ENCODE measurements at places on chromosomes 11 and 22. TPM values are rescaled to one million over a fixed set of nuclear protein-coding genes. Genes with fewer than 3 reads are reported as not detected.

RAPSN gene
- total RNA-seq, result 0.16 TPM

DNA sequence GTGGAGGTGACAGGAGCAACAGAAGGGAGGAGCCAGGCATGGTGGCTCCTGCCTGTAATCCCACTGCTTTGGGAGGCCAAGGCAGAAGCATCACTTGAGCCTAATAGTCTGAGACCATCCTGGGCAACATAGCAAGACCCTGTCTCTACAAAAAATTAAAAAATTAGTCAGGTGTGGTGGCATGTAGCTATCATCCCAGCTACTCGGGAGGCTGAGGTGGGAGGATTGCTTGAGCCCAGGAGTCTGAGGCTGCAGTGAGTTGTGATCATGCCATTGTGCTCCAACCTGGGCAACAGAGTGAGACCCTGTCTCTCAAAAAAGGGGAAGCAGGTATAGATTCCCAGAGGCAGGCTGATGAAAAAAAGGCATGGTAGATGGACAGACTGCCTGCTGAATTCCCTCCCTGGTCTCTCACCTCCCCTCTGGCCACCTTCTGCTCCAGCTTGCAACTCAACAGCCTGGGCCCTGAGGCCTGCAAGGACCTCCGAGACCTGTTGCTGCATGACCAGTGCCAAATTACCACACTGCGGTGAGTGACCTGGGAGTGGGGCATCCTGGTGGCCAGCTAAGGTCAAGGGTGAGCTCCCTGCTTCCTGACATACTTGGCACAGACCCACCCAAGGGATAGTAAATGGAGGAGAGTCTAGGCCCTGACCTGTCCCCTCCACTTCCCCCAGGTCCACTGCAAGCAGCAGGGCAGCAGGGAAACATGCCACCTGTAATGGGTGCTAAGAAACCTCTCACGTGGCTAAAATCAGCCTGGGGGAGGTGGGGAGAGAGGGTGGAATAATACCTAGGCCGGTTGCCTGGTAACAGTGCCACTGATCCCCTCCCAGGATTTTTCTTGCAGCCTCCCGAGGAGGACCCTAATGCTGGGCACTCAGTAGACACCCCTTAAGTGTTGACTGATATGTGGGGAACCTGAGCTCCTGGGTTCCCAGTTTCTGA is 4.3 kb upstream of the NHERF4 start:
- peaks cover 12% of the 10 kb centered on the region for H3K4me1 ChIP-seq
- H3K4me3 ChIP-seq, result no peak overlapping the region
- no peak overlapping the region for H3K27ac ChIP-seq
- DNase-seq, result no peak
- H3K27me3 ChIP-seq, result no peaks in the 10 kb centered on the region
- H3K36me3 ChIP-seq, result peaks cover 4% of the 10 kb centered on the region

OR51E2 gene
- total RNA-seq, result not detected

- no peaks in the 10 kb centered on the region for H3K4me1 ChIP-seq
- H3K36me3 ChIP-seq, result no peaks in the 10 kb centered on the region
- no peak overlapping the region for H3K4me3 ChIP-seq
- DNase-seq, result no peak
Measured at GRCh38 chr11:106917973-106918372, 100.3 kb downstream of the GUCY1A2 start.

DNA sequence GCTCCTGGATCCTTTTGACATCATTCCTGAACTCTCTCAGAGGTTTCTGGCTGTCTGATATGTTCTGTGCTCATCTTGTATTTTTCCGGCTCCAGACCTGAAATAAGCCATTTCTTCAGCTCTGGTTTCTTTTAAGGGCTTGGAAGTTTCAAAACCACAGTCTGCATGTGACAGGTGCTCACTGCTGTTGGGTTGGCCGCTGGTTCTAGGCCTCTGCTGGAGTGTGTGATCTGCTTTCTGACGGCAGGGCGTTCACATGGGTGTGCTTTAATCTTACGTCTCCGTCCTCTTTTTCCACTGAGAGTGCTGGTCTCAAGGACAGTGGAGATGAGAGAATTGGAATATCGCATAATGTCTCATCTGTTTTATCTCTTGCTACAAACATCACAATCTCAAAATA is 10.3 kb downstream of the ZBED4 start:
- peak overlapping the region; percentile 50 for H3K27ac ChIP-seq
- no peak overlapping the region for H3K4me3 ChIP-seq
- H3K27me3 ChIP-seq, result no peaks in the 10 kb centered on the region

CHCHD10 gene
- 155 TPM for total RNA-seq

- no peak overlapping the region for H3K4me3 ChIP-seq
- no peak overlapping the region for H3K27ac ChIP-seq
- H3K4me1 ChIP-seq, result no peaks in the 10 kb centered on the region
- H3K27me3 ChIP-seq, result no peaks in the 10 kb centered on the region
Measured at GRCh38 chr22:33302049-33302545, 243.9 kb upstream of the SYN3 start.

- no peak overlapping the region for H3K27ac ChIP-seq
- H3K4me3 ChIP-seq, result no peak overlapping the region
- no peak for DNase-seq
- peaks cover 6% of the 10 kb centered on the region for H3K27me3 ChIP-seq
- H3K36me3 ChIP-seq, result no peaks in the 10 kb centered on the region
Measured at GRCh38 chr11:1682225-1682905, 14.6 kb upstream of the KRTAP5-6 start.

GRCh38 chr22:23187211-23187610 is 6.9 kb downstream of the BCR start:
- no peak for DNase-seq
- no peak overlapping the region for H3K4me3 ChIP-seq
- no peaks in the 10 kb centered on the region for H3K27me3 ChIP-seq
- no peak overlapping the region for H3K27ac ChIP-seq
- peaks cover 30% of the 10 kb centered on the region for H3K4me1 ChIP-seq

DNA sequence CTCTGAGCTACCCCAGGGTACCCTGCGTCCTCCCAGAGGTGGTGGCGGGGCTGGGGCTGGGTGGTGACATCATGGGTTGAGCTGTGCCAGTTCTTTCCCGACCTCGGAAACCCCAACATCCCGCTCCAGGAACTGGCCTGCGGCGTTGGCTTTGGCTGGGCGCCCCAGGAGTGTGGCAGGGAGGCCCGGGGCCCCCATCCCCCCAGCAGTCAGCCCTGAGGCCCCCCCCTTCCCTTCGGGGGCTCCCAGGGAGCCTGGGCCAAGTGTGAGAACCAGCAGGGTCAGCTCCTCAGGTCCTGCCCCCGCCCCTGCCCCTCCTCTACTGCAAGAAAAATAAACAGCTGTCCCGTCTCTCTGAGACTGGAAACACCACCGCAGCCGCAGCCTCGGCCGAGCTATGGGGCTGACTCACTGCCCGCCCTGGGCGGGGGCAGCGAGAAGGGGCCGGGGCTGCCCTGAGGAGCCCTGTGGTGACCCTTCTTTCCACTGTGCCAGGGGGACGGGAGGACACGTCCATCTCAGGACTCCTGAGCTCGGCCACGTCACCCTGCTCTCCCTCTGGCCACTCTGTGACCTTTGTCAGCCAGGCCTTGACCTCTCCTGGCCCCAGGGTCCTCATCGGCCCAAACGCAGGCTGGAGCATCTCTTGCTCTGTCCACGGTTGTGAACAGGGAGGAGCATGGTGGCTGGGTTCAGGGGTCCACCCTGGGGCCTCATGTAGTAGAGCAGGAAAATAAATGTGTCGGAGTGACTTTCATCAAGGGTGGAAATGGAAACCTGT is 73.4 kb downstream of the WNT7B start:
- no peak for DNase-seq
- no peak overlapping the region for H3K4me3 ChIP-seq
- H3K27ac ChIP-seq, result no peak overlapping the region
- H3K4me1 ChIP-seq, result no peaks in the 10 kb centered on the region
- no peaks in the 10 kb centered on the region for H3K36me3 ChIP-seq

DNA sequence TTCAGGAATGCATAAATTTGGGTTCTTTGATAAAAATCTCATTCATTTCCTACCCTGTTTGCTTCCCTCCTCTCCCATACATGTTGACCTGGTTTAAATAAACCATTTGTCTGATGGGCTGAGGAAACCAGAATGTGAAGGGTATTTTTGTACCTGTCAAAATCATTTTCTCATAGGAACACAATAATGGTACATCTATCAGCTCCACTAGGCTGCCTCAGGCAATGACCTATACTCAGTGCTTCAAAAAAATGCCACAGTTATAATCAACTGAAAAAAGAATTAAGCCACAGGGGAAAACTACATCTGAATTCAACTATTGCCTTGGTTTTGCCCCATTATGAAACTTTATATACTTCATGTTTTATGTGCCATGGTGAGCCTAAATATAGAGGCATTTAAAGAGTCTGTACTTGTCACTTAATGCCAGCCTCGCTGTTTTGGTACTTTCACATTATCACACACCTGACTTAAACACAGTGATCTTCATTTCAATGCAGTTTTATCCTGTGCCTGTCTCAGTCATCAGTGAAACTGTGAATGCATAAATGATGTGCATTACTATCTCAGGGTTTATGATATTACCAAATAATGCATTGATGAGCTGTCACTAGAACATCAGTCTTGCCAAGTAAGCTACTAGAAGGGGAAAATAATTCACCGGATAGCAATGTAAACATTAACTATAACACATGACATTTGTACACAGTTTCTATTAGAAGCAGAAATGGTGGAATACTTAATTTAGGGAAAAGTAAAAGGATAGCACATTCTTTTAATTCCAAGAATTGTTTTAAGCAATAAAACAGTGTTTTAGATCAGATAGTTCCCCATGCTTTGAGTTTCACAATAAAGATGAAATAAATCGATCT is 92.7 kb downstream of the MSANTD4 start:
- no peak overlapping the region for H3K27ac ChIP-seq
- no peak overlapping the region for H3K4me3 ChIP-seq
- no peaks in the 10 kb centered on the region for H3K36me3 ChIP-seq
- H3K4me1 ChIP-seq, result no peaks in the 10 kb centered on the region
- no peak for DNase-seq

GRCh38 chr11:43699870-43700269 is 19.3 kb downstream of the HSD17B12 start:
- no peaks in the 10 kb centered on the region for H3K27me3 ChIP-seq
- DNase-seq, result no peak
- H3K4me1 ChIP-seq, result no peaks in the 10 kb centered on the region
- H3K36me3 ChIP-seq, result peaks cover 32% of the 10 kb centered on the region
- no peak overlapping the region for H3K4me3 ChIP-seq

FLRT1 gene
- not detected for total RNA-seq

ALKBH3 gene
- 35.4 TPM for total RNA-seq

OR52I1 gene
- total RNA-seq, result not detected

GRCh38 chr22:22877523-22878210 is 9.9 kb upstream of the IGLL5 start:
- H3K4me1 ChIP-seq, result no peaks in the 10 kb centered on the region
- no peak overlapping the region for H3K27ac ChIP-seq
- peak; percentile 81 for DNase-seq

- no peak overlapping the region for H3K4me3 ChIP-seq
- H3K4me1 ChIP-seq, result no peaks in the 10 kb centered on the region
- DNase-seq, result no peak
- peaks cover 18% of the 10 kb centered on the region for H3K27me3 ChIP-seq
- no peaks in the 10 kb centered on the region for H3K36me3 ChIP-seq
- no peak overlapping the region for H3K27ac ChIP-seq
Measured at GRCh38 chr22:28180804-28181731, 262.0 kb upstream of the PITPNB start.

GRCh38 chr11:6601041-6601461 is 2.4 kb downstream of the RRP8 start:
- peaks cover 30% of the 10 kb centered on the region for H3K36me3 ChIP-seq
- peaks cover 7% of the 10 kb centered on the region for H3K4me1 ChIP-seq
- DNase-seq, result peak; percentile 28
- H3K27me3 ChIP-seq, result no peaks in the 10 kb centered on the region
- no peak overlapping the region for H3K27ac ChIP-seq

SYT12 gene
- not detected for total RNA-seq

GRCh38 chr22:35484651-35485556 is 55.7 kb upstream of the RASD2 start:
- H3K36me3 ChIP-seq, result no peaks in the 10 kb centered on the region
- H3K27me3 ChIP-seq, result peaks cover 16% of the 10 kb centered on the region
- H3K27ac ChIP-seq, result no peak overlapping the region

GRCh38 chr11:36251823-36252222 is 37.4 kb downstream of the COMMD9 start:
- no peak for DNase-seq
- H3K27me3 ChIP-seq, result peaks cover 28% of the 10 kb centered on the region
- no peak overlapping the region for H3K27ac ChIP-seq

DNA sequence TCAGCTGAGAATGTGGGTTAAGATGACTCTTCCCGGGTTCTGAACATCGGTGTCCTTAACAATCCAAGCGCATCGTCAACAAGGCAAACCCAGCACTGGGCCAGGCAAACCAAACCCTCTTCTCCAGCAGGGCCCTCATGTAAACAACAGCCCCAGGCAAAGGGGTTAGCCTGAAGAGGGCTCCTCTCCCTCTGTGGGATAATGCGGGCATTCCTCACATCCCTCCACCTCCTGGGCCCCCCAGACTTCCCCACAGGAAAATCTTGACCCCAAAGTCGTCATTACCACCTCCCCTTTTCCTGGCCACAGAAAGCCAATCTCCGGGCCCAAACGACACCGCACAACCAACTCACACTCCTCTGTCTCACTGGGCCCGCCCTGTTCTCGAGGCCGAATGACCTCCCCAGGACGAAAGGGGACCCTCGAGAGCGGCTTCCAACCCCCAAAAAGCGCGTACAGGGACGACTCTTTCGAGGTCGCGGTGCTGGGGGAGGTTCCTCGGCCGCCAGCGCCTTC is 566 bp downstream of the DDB1 start:
- peaks cover 82% of the 10 kb centered on the region for H3K4me1 ChIP-seq
- H3K27ac ChIP-seq, result peak overlapping the region; percentile 98
- no peaks in the 10 kb centered on the region for H3K27me3 ChIP-seq
- peaks cover 34% of the 10 kb centered on the region for H3K36me3 ChIP-seq

NTM gene
- not detected for total RNA-seq

- H3K27ac ChIP-seq, result no peak overlapping the region
- no peaks in the 10 kb centered on the region for H3K27me3 ChIP-seq
- H3K4me3 ChIP-seq, result no peak overlapping the region
- no peaks in the 10 kb centered on the region for H3K36me3 ChIP-seq
Measured at GRCh38 chr11:9761441-9761945, 97.6 kb downstream of the SWAP70 start.

KRTAP5-1 gene
- not detected for total RNA-seq

DNA sequence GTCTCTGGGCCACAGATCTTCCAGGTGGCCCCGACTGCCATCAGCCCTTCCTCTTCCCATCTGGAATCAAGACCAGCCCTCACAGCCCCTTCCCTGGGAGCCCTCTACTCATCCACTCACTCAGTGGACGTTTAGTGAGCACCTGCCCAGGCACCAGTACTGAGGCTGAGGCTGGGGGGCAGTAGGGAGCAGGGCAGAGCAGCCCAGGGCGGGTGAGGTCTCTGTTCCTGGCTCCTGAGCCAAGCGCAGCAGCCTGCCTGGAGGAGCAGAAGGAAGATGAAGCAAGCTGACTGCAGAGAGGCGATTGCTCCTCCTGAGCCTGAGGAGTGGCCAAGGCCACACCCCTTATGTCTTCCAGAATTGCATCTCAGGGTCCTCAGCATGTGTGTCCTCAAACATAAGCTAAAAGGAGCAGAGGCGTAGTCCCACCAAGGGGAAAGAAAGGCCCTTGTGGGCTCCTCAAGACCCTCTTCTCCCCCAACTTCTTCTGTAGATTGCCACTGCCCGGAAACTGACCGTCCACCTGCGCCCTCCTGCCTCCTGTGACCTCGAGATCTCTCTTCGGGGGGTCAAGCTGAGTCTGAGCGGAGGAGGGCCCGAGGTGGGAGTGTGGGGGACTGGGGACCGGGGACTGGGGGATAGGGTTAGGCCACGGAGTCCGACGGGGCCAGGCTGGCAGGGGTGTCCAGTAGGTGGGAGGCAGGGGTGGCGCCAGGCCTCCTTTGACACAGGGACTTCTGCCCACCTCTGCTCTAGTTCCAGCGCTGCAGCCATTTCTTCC is 5.8 kb downstream of the MAPK8IP2 start:
- no peak overlapping the region for H3K4me3 ChIP-seq
- H3K27ac ChIP-seq, result no peak overlapping the region
- peaks cover 2% of the 10 kb centered on the region for H3K4me1 ChIP-seq
- H3K27me3 ChIP-seq, result peaks cover 36% of the 10 kb centered on the region
- H3K36me3 ChIP-seq, result no peaks in the 10 kb centered on the region

TSPAN32 gene
- 20.5 TPM for total RNA-seq
